ENCODE measurements at places on chromosomes 7 and 10.

DNA sequence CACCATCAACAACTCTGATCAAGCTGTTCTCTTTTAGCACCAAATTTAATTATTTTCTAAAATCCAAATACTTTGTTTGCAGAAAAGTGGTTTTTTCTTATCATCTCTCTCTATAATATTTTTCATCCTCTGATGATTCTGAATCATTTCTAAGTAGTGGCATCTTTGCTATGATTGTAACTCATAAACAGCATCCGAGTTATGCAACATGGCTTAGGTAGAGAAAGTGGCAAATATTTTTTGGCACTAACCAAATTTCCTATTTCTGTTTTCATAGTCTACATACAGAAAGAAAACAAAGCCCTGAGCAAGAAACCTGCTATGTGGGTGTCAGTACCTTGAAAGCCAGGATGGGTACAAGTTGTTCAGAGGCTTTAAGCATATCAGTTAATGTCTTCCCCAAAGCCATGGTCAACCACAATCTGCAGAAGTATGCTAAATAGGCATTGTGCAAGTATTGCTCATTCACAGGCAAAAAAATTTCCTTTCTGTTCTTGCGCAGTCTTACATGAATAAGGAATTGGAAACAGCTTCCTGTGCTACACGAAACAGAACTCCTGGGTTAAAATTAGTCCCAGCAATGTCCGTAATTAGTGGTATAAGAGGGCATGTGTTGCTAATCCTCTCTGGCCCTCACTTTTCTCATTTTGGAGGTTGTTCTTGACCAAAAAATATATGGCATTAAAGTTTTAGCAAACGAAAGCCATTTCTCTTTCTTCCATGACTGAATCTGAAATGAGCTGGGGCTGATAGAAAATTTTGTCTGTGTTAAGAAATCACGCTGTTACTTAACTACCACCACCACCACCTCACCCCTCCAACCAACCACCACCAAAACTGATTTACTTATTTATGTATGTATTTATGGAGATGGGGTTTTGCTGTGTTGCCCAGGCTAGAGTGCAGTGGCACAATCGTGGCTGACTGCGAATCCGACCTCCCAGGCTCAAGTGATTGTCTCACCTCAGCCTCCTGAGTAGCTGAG is 325.6 kb upstream of the MAGI2 start:
- no peak for DNase-seq

- DNase-seq = no peak
Measured at GRCh38 chr7:109215341-109215740, 645.7 kb downstream of the DNAJB9 start.

DNA sequence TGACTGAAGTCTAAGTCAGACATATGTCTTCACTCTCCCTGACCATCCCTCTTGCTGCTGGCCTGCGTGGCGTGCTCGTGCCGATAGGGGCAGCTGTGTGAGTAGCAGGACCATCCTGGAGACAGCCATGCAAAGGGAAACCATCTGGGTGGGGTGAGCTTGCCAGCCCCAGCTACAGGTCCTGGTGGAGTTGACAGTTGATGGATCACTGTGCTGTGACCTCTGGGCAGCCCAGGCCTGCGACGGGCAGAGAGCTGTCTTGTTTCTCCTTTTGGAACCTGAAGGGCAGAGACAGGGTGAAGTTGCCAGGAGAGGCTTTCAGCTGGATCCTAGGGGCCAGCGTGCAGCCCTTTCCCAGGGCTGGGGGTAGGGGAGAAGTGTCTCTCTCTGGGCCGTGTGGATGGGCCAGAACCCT is 44.7 kb downstream of the GRK5 start:
- no peak for DNase-seq

- DNase-seq = no peak
Measured at GRCh38 chr10:88065383-88066049, 202.1 kb downstream of the PTEN start.

GRCh38 chr7:134567368-134567767 is 18.5 kb downstream of the AKR1B15 start:
- DNase-seq = no peak

GRCh38 chr10:104835422-104835821 is 194.3 kb downstream of the SORCS3 start:
- DNase-seq = no peak

- peak; percentile 92 for DNase-seq
Measured at GRCh38 chr7:103116991-103117390, 31.9 kb downstream of the NAPEPLD start.

GRCh38 chr7:141221007-141221612 is 147.2 kb downstream of the TMEM178B start:
- DNase-seq = peak; percentile 70

- no peak for DNase-seq
Measured at GRCh38 chr10:83083831-83084230, 1055.5 kb upstream of the GHITM start.

DNA sequence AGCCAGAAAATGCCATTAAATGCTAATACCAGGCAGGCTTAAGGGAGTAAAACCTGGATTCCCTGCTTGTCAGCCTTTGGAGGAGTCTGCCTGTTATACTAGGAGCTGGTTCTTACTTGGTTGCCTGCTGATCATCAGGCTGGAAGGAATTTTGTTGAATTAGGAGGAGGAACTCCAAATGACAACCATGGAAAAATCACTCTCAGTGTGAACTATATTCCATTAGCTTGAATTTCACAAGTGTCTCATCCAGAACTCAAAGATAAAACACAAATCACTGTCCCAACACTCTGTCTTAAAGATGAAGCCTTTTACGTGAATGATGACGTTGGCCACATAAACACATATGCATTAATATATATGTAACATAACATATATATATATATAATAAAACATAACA is 238.9 kb upstream of the PLXDC2 start:
- no peak for DNase-seq

- DNase-seq = peak; percentile 82
Measured at GRCh38 chr7:56092789-56093531, at the start of gene PHKG1. TSS of gene PHKG1 (minus strand) at chr7:56092952. CDS start at chr7:56088941, 4,011 bp downstream.

DNA sequence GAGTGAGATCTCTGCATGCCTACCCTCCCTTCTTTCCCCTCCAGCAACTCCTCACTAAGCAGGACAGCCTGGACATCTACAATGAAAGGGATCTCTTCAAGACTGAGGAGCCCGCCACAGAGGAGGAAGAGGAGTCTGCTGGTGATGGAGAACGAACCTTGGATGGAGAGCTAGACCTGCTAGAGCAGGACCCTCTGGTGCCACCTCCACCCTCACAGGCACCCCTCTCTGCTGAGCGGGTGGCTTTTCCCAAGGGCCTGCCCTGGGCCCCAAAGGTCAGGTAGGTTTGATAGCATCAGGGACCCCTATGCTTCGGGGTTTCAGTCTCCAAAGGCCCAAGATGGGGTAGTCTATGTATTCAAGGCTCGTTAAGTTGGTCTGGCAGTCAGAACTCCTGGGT is 23.9 kb downstream of the STRIP2 start:
- DNase-seq = no peak

DNA sequence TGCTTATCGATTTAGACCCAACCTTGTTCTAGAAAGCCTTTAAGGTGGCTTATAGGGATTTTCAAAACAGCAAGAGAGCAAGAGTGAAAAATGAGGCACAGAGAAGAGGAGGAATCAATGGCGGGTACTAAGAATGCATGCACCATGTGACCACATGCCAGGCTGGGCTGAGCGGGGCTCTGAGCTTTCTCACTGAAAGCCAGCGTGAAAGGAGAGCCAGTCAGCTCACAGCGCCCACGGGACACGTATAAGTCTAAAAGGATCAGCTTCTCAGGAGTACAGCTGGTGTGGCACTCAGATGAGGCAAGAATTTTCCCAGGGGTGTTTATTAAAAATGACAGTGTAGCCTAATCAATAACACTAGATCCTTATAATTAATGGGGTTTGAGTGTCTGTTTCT is 114.3 kb downstream of the SLIT1 start:
- DNase-seq = no peak
